ENCODE measurements at places on chromosomes 2 and 18. TPM values are rescaled to one million over a fixed set of nuclear protein-coding genes. Genes with fewer than 3 reads are reported as not detected.

GRCh38 chr2:120831891-120832290, 96.2 kb downstream of the GLI2 start:
- no peak for DNase-seq

DNA sequence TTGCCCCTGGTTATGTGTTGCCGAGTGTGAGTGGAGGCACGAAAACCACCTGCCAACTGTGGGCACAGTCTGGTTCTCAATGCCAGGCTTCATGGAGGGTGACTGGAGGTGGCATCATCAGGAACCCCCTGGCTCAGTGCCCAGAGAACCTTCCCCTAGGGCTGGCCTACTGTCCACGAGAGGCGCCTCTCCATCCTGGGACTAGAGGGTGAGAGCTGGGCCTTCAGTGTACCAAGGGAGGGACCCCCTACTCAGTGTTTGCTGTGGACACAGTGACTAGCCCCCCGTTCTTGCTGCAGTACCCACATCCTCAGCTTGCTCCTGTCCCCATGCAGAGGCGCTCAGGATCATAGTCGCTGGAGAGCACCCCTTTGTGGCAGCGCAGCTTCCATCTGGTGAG, 202.6 kb downstream of the HDAC4 start:
- no peak for DNase-seq

DNA sequence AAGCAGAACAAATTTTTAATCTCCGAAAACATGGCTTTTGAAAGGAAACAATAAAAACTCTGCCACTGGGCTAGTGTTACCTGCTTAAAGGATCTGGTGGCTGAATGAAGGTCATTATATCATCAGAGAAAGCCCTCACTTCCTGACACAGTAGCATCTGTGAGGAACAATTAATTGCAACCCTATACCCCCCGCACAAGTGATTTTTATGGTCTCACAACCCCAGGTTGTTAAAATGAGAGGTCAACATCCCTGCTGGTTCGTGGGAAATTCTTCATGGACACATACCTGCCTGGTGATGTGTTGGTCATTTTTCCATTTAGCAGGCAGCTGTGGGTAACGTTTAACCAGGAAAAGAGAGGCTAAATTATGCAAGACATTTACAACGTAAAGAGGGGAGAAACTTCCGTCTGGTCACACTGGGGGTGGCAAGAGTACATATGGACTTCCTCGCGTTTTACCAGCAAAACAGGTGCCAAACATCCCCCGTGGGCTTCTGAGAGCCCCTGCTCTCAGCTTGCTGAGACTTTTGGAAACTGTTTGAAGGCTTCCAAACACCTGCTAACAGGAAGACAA, 29.2 kb downstream of the NIFK start:
- no peak for DNase-seq

DNA sequence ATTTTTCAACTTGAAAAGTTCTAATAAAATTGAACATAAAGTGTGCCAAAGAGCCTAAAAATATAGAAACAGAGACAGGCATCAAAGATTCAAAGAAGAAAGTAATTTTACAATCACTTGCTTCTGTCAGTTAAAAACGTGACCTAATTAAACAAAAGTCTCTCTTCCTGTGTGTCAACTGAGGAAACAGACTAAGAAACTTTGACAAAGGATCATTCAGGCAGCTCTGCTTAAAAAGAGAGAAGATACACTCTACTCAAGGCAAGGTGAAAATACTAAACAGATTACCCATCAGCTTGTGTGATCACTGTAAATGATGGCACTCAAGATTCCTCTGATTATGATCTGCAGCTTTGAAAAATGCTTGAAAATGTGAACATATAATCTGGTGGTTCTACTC, 47.8 kb downstream of the DYM start:
- DNase-seq, result no peak

- DNase-seq, result no peak
Observed at GRCh38 chr2:46702537-46702936, 213.1 kb downstream of the MCFD2 start.

- no peak for DNase-seq
Observed at GRCh38 chr2:8152392-8153257, 529.2 kb upstream of the ID2 start.

DNA sequence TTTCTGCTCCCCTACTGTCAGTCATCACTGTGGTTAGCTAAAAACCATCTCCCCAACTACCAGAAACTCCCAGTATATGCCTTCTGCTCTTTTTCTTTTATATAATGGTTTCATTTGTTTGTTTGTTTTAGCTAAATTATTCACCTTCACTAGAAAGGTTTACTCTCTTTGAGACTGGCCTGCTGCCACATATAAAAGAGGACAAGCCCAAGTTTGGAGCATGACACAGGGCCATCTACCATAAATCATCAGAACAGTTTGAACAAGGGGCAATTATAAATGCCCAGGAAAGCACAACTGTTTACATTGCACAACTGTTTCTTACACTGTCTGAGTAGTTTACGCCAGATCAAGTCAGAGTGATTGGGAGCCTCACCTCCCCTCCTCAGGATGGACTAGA, 471.0 kb upstream of the PIK3C3 start:
- DNase-seq, result no peak

DNA sequence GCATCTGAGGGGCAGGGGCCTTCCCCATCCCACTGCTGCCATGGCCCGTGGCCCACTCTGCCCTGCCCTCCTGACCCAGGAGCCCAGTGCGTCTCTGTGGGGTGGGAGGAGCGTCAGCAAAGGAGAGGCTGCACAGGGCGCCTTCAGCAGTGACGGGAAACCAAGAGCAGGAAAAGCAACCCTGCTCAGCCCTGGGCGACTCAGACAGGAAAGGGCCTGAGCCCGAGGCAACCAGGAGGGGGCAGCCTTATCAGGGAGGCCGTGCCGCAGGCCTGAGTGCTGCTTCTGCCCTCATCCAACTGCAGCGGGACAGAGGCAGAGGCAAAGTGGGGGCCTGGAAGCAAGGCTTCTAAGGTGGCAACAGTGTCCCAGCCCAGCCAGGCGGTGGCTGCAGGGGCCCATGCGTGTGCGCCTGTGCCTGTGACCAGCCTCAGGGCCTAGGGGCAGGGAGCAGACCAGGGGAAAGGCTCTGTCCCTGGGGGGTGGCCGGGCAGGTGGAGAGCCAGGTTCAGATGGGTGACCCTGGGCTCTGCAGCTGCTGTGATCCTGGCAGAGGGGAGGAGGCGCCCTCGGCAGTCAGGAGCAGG, 23.3 kb upstream of the ALPI start:
- DNase-seq, result no peak

- DNase-seq, result no peak
Observed at GRCh38 chr2:101574622-101575021, 99.7 kb upstream of the RFX8 start.

GRCh38 chr18:5673616-5674015, 129.8 kb upstream of the EPB41L3 start:
- no peak for DNase-seq

- no peak for DNase-seq
Observed at GRCh38 chr2:75246441-75247167, 47.3 kb upstream of the TACR1 start.

DNA sequence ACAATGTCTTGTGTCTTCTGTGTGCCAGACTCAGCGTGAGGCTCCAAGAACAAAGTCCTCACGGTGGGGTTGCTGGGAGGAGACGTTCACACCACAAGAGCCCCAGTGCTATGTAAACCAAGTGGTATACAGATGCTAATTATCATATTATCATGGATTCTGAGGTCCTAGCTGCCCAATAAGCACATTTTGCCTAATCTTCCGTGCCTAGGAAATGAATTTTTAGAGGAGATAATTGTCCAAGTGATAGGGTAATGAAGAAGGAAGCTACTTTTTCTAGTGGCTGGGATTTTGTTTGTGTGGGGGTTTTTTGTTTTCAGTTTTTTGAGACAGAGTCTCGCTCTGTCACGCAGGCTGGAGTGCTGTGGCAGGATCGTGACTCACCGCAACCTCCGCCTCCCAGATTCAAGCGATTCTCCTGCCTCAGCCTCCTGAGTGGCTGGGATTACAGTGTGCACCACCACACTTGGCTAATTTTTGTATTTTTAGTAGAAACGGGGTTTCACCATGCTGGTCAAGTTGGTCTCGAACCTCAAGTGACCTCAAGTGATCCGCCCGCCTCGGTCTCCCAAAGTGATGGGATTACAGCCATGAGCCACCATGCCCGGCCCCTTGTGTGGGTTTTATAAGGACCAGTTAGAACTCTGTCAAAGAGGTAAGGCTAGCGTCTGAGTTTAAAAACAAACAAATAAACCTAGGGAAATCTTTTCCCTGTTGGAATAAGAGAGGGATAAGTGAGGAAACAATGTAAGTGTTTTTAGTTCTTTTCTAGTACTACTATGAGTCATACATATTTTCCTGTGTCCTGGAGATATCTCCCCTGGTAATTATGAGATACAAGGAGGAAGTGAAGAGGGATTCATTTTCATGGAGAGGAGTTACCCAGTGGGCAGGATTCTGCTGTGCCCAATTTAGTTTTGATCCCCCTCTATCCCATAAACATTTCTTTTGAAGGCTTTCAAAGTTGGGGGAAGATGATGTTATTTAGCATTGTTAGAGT, 9.5 kb upstream of the SMAD7 start:
- no peak for DNase-seq

DTNB gene
- 8.0 TPM for total RNA-seq

SAG gene
- not detected for total RNA-seq

NGEF gene
- total RNA-seq, result 2.7 TPM
